GM12891 (cell line): ENCODE measurements at places on chromosomes 6 and 20.
A peak's percentile ranks its signal among the peaks of the same experiment; 100 is the strongest.

GRCh38 chr6:26223650-26224546, 136.7 kb downstream of the HFE start:
- DNase-seq = no peak

GRCh38 chr6:145241721-145242120, 493.6 kb downstream of the EPM2A start:
- DNase-seq = no peak

- DNase-seq = no peak
Measured at GRCh38 chr20:45100563-45101245, at the start of gene KCNS1. KCNS1 (minus strand) TSS chr20:45101127; CDS start chr20:45099236, 1,891 bp downstream.

- peak; percentile 12 for DNase-seq
Measured at GRCh38 chr6:155050311-155050710, 55.2 kb downstream of the TIAM2 start.

DNA sequence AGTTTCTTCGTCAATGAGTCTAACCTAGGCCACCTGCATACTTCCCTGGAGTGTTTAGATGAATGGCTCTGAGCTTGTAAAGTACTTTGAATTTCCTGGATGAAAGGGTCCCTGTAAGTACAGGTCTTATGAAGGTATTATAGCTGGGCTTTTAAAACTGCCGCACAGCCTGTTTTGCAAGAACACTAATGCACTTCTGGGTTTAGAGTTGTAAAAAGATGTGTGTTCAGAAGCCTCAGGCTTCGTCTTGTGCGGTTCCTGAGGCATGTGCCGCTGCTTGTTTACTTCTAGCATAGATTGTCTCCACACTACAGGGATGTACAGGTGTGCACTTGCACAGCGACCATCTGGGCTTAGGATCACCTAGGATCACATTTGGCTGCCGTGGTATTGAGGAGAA, 324.5 kb downstream of the SOX4 start:
- no peak for DNase-seq

- DNase-seq = no peak
Measured at GRCh38 chr6:116616737-116617053, 416 bp downstream of the RSPH4A start.

- no peak for DNase-seq
Measured at GRCh38 chr6:19945843-19946358, 108.7 kb downstream of the ID4 start.

- DNase-seq = no peak
Measured at GRCh38 chr20:3686867-3687321, 5.1 kb upstream of the ADAM33 start.

DNA sequence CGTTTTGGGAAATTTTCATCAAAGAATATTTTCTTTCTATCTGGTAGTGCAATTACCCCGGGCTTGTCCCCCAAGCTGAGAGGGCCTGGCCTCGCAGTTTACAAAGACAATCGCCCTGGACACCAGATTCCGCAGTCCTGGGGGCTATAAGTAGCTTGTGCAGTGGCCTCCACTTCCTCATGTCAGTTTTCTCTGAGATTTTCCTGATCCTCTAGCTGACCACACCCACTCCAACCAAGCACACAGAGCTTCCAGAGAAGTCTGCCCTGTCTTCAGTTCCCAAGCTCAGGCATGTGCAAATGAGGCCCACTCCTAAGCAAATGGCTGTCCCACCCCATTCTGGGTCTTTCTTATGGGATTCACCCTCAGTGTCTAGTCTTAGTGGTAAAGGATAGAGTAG, 245.3 kb downstream of the MAFB start:
- DNase-seq = no peak

GRCh38 chr20:50845566-50846215, 50.8 kb downstream of the BCAS4 start:
- no peak for DNase-seq

DNA sequence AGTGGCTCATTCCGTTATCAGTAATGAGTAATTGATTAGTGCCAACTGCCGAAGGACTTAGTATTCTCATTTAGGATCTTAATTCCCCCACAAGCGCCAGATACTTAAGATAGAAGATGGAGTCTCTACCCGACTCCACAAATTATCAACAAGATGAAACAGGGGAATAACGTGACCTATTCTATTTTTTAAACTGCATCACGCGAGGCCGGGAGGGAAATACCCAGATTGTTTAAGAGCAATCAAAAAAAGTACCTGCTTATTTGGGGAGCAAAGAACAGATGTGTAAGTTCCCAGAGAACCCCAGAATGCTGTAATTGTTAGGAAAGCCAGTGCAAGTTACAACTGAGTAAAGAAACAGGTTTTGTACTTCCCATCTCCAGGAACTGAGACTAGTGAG, 1.1 kb upstream of the MAP3K5 start:
- DNase-seq = no peak

DNA sequence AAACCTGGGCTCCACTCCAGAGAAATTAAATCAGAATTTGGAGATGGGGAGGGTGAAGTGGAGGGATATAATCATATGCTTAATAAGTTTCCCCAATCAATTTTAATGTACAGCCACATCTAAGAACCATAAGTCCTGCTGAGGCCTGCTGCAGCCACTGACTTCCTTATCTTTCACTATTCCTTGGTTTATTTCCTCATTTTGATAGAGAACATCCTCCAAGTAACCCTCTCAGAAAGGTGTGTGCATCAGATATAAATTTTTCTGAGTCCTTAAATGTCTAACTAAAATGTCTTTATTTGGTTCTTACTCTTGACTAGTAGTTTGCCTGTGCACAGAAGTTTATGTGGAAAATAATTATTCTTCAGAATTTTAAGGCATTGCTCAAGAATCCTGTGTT, 23.7 kb upstream of the SIRT5 start:
- no peak for DNase-seq

- no peak for DNase-seq
Measured at GRCh38 chr6:87393026-87393622, 14.6 kb upstream of the CFAP206 start.

- DNase-seq = no peak
Measured at GRCh38 chr6:168105813-168106632, 27.0 kb upstream of the FRMD1 start.

DNA sequence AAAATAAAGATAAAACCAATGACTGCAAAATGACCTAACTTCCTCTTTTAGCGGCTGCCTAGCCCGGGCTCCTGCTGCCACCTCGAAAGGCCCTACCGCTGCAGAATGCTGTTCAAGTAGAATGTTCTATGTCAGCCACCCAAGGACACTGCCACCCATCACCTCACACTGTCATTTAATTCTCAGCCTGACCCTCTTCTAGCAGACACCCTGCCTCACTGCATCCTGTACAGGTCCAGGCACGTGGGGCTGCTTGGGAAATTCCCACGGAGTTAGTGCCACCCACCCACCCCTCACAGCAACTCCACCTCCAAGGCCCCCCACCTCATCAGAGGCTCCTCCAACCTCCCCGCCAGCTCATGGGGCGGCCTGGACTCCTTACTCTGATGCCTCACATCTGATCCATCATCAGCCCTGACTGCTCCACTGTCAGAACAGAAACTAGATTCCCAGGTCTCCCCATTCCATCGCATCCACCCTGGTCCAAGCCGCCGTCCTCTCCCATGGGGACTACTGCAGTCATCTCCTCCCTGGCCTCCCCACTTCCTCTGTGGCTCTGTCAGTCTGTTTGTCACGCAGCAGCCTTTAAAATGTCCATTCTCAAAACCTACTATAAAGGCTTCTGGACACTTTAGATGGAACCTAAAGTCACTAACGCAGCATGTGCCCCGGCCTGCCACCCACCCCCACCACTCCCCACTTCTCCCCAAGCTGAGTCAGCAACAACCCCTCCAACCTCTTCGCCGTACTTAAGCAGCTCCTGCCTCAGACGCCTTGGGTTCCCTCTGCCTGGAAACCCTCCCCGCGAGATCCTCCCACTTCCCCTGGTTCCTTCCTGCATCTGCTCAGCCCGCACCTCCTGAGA, 17.0 kb downstream of the NFATC2 start:
- DNase-seq = no peak

GRCh38 chr6:93779086-93779841, 359.9 kb upstream of the EPHA7 start:
- no peak for DNase-seq

DNA sequence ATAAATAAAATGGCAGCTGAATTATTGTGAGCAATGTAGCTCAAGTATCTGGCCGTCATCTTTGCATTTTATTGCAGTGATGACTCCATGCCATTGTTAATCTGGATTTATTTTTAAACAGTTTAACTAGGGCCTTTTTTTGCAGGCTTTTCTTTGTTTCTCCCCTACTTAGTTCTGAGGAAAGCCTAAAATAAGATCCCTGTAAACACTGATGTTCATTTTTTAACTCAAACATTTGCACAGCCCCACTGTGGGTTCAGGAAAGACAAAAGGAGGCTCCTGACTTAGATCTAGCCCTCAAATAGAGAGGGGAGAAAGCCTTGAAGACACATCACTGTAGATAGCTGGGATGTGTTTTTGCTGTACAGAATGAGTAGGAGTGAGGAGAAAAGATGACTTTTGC, 69.2 kb downstream of the PLEKHG1 start:
- DNase-seq = no peak

GRCh38 chr20:40683894-40684268, 5.2 kb downstream of the MAFB start:
- DNase-seq = no peak

DNA sequence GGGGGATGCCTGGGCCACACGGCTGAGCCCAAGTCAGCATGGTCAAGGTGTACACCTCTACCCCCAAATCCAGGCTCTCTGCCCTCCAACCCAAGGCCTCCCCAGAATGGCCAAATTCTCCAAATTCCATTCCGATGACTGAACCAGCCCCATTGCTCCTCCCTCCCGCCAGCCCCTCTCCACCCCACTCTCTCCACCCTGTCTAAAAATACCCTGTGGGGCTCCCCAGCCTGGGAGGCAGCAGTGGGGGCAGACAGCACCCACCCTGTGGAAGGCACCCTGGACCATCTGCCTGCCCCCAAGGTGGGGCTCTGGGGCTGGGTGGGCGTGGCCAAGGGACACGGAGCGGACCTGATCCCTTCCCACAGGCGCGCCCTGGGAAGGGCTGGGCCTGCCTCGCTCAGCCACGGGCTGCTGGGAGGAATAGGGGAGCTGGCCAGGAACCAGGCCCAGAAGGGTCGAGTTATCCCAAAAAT, 11.4 kb downstream of the TEAD3 start:
- no peak for DNase-seq

GRCh38 chr6:123945386-123945785, 141.7 kb downstream of the NKAIN2 start:
- DNase-seq = no peak

DNA sequence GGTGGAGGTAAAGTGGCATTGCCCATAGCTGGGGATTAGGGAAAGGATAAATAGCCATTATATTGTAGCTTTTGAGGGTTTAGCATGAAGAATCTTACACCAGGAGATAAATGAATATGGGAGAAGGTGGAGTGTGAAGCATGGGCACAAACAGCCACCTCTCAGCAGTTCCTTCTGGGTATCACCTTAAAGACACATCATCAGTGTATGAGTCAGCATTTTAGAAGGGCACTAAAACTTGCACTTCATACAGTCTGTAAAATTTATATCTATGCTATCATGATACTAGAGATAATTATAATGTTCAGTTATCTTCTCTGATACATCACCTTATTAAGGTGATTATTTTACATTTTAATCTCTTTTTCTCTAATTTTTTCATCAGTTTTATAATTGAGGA, 25.3 kb downstream of the SLC35A1 start:
- DNase-seq = no peak

DNA sequence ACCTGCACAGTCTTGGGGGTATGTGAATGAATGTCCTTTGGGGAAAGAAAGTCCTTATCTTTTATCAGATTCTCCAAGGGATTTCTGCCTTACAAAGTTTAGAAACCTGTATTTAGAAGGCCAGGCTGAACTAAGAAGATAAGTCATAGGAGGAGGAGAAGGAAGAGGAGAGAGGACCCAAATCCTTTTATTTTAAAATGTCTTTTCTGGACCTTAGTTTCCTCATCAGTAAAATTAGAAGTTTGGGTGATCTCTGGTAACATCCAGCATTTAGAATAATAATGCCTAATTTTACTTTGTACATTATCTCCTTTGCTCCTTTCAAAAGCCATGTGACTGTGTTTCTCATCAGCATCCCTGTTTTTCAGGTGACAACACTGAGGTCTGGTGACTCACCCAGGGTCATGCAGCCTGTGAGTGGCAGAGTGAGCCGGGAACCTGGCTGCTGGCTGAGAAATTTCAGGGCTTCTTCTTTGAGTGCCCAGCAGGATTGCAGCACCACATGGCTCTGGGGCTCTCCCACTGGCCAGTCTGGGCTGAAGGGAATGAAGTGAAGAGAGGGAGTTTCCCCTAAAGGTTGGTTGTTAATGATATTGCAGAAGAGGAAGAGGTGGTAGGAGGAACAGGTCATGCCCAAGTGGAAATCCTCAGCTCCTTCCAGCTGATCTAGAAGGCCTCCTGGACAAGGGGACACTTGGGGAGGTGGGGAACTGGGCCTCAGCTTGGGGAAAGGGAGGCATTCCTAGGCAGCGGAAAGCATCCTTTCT, 34.0 kb downstream of the VEGFA start:
- DNase-seq = no peak

GRCh38 chr6:125314009-125314581, 12.3 kb upstream of the HDDC2 start:
- peak; percentile 17 for DNase-seq

DNA sequence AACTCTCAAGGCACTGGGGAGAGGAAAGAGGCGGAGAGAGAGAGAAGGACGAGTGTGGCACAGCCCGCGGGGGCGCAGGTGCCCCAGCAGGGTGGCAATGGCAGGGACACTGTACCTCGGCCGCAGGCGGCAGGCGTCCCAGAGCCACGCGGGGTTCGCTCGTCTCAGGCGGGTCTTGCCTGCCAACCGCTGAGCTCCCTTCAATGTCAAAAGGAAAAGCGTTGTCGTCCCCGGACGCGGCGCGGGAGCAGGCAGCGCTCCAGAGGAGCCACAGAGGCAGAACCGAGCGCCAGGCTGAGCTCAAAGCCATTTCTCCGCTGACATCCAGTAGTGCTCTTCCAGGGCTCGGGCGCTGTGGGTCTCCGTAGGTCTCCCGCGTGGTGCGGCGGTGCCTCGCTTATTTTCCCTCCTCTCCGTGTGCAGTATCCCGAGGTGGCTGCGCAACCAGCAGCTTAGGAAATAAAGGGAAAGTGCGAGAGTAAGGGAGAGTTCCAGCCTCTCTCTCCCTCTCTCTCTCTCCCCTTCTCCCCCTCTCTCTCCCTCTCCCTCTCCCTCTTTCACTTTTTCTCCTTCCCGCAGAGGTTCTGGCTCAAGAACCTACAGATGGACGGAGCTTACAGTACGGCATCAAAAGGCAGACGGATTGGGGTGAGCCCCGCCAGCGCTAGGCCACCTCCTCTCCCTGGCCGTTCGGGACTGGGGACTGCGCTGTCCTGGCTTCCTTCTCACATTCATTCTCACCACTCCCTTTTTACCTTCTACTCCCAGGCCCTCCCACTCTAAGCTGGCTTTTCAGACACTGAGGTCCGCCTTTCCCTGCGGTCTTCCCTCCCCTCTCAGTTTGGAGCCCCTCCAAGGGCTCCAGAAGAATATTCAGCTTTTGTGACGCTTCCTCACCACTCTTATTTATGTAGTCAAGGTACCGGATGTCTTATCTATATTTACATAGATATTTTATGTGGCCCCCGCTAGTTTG, at the start of gene LAMA4:
TSS of gene LAMA4 (minus strand) at position 727 of the 976 bp plus-strand sequence. CDS start at position 310, 417 bp downstream.
- no peak for DNase-seq

- no peak for DNase-seq
Measured at GRCh38 chr6:62039605-62040004, 246.4 kb downstream of the KHDRBS2 start.
